Activated T-helper 1 cell treated with anti-CD3 and anti-CD28 coated beads, Interleukin-12 subunit alpha, Interleukin-12 subunit beta, Interleukin-2, Interleukin-4 antibody, amounts not matched to agents 30 ng/mL and 10 ng/mL and 1 ng/mL, durations not matched to agents 14 hours and 24 hours and 36 hours (primary cell): ENCODE measurements at places on chromosomes 7 and 10. TPM values are rescaled to one million over a fixed set of nuclear protein-coding genes. Genes with fewer than 3 reads are reported as not detected.

The DHX32 gene
- total RNA-seq, result 13.0 and 13.9 TPM in 2 replicates

DNA sequence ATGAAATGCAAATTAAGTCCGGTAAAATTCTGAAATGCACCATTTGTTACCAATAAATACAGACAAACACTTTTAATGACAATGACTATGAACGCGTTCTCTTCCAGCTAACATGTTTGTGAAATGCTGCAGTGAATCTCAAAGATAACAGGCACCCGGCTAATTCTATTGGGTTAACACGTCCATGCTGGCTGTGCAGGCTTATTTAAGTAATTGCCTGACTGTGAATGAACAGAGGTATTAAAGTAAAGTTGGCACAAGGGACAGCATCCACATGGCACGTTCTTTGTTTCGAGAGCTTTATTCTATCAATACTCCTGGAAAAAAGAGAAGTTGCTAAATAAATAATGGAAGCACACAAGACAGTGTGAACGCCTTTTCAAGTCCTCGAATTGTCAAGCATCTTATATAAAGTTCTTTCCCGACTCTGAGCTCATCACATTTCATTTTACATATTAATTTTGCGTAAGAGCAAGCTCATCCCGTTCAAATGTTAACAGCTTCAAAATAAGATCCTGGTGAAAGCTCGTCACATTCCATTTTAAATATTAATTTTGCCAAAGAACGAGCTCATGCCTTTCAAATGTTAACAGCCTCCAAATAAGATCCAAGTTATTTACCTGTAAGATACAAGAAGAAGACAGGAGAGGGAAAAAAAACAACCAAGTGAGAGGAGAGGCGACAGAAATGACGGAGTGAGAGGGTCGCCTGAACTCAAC is 111.3 kb upstream of the RHEB start:
- peak overlapping the region; percentile 84 for H3K27ac ChIP-seq
- peak overlapping the region; percentile 94 for H3K4me3 ChIP-seq
- H3K4me1 ChIP-seq, result peaks cover 23% of the 10 kb centered on the region
- H3K36me3 ChIP-seq, result peaks cover 3% of the 10 kb centered on the region
- no peak for DNase-seq
- peaks cover 9% of the 10 kb centered on the region for H3K27me3 ChIP-seq

GRCh38 chr7:131189488-131189887 is 138.2 kb upstream of the MKLN1 start:
- no peaks in the 10 kb centered on the region for H3K27me3 ChIP-seq
- H3K4me3 ChIP-seq, result peak overlapping the region; percentile 3
- peaks cover 57% of the 10 kb centered on the region for H3K4me1 ChIP-seq
- DNase-seq, result no peak
- H3K36me3 ChIP-seq, result peaks cover 8% of the 10 kb centered on the region
- H3K27ac ChIP-seq, result peak overlapping the region; percentile 91

The PCGF6 gene
- total RNA-seq, result 19.3 and 21.0 TPM in 2 replicates

- peaks cover 7% of the 10 kb centered on the region for H3K27me3 ChIP-seq
- no peak overlapping the region for H3K4me3 ChIP-seq
- H3K36me3 ChIP-seq, result no peaks in the 10 kb centered on the region
- H3K27ac ChIP-seq, result no peak overlapping the region
- peak; percentile 13 for DNase-seq
Measured at GRCh38 chr7:107874605-107875446, 16.2 kb upstream of the DLD start.

- peak overlapping the region; percentile 77 for H3K4me3 ChIP-seq
- peaks cover 92% of the 10 kb centered on the region for H3K4me1 ChIP-seq
- H3K36me3 ChIP-seq, result peaks cover 78% of the 10 kb centered on the region
- DNase-seq, result no peak
- H3K27me3 ChIP-seq, result peaks cover 2% of the 10 kb centered on the region
- peak overlapping the region; percentile 88 for H3K27ac ChIP-seq
Measured at GRCh38 chr10:8066124-8066523, 11.6 kb downstream of the GATA3 start.

- H3K27ac ChIP-seq, result peak overlapping the region; percentile 33
- DNase-seq, result peak; percentile 68
- peaks cover 15% of the 10 kb centered on the region for H3K36me3 ChIP-seq
- H3K4me1 ChIP-seq, result peaks cover 7% of the 10 kb centered on the region
Measured at GRCh38 chr7:30445770-30446169, 32.8 kb downstream of the NOD1 start.
